IMR-90 (cell line): ENCODE measurements at places on chromosomes 3 and 15.
A peak's percentile ranks its signal among the peaks of the same experiment; 100 is the strongest.

DNA sequence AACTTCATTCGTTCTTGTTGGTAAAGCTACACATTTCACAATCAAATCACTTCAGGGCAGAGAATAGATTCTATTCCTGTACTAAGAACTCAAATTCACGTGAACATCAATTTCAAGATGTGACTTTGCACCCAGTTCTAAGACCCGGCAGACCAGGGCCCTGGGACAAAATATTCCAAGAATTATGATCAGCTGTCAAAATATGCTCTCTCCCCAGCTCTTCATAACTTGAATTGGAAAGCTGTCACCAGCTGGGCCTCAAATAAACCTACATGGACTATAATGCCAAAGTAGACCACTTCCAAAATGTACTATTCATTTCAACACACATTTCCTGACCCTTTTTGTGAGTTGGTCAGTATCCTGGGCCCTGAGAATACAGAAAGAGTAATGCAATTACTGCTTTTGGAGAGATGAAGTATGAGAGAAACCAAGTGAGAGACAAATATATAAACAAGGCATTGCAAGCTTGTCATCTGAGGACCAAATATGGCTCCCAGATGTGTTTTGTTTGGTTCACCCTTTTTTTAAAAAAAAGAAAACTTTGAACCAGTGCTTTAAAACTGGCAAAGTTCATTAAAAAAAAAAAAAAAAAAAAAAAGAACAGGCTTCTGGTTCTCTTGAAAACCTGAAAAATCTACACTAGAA is 14.9 kb downstream of the MAGI1 start:
- no peaks in the 10 kb centered on the region for H3K36me3 ChIP-seq
- H3K27ac ChIP-seq: no peak overlapping the region
- peaks cover 2% of the 10 kb centered on the region for H3K4me1 ChIP-seq
- no peak for DNase-seq

- no peaks in the 10 kb centered on the region for H3K4me1 ChIP-seq
- DNase-seq: no peak
- no peaks in the 10 kb centered on the region for H3K36me3 ChIP-seq
- no peaks in the 10 kb centered on the region for H3K27me3 ChIP-seq
- no peak overlapping the region for H3K27ac ChIP-seq
These were observed 621.9 kb upstream of the CCDC54 start for GRCh38 chr3:106755336-106755735.

DNA sequence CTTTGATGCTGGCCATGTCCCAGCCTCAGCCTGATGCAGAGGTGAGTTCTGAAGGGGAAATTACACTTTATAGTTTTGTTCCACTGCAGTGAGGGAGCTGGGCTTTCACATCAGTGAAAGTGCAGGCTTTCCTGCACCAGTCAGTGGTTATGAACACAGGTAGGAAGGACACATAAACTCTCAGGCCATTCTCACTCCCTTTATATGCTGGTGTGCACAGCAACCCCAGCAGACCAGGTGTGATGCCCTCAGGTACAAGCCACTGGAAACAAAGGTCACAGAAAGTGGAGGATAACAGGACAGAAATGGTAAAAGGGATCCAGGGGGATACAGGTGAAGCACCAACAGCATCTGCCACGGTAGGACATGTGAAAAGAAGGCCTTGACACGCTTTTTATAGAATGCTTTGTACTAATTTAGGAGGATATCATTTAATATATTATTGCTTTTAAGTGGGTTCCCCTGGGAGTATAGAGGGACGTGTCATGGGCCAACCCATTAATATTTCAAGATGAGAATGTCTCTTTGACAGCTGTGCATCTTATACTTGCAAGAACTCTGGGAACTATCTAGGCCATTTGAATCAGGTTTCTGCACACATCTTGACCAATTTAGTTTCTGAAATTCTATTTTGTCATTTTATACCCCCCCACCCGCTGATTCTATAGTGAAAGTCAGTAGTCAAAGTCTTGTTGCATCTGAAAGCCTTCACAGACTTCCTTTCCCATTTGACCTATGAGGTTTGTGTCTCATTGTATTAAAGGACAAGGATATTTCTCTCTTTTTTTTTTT is 25.0 kb upstream of the BLM start:
- H3K36me3 ChIP-seq: no peaks in the 10 kb centered on the region
- no peaks in the 10 kb centered on the region for H3K27me3 ChIP-seq
- H3K27ac ChIP-seq: no peak overlapping the region
- DNase-seq: no peak

DNA sequence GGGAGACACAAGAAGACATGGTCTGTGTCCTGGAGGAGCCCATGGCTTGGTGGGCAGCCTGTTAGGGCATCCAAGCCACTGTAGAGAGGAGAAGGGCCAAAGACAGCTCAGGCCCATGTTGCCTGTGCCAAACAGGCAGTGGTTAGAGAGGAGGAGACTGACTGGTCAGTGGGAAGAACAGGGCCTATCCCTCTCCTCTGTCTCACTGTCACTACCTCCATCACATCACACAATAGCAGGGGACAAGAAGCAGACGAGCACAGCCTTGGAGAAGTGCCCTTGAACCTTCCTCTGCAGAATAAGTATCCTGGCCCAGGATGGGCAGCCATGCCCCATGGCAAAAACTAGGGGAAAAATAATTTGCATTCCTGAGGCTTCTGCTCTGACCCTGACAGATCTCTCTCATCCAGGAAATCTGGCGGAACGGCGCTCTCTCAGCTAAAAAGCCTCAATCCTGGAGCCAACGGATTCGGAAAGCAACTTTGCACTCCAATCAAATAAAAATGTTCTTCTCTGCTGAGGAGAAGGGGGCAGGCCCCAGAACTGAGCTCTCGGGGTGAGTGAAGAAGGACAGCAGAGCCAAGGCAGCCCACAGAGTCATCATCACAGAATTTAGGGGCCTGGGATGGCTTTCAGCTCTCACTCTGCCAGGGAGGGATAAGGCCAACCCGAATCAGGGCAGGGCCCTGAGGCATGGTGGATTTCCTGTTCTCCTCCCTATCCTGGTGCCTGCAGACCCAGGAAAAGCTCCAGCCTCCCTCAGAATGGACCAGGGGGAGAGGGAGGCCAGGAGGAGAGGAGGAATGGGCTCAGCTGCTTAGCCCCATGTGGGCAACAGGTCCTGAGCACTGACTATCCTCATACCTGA is 1.6 kb downstream of the SHF start:
- H3K4me3 ChIP-seq: peak overlapping the region; percentile 68; the same call in 1 of the 2 replicates
- DNase-seq: peak; percentile 20
- no peak overlapping the region for H3K27ac ChIP-seq
- H3K27me3 ChIP-seq: peaks cover 10% of the 10 kb centered on the region
- H3K4me1 ChIP-seq: peaks cover 8% of the 10 kb centered on the region

- no peaks in the 10 kb centered on the region for H3K4me1 ChIP-seq
- H3K4me3 ChIP-seq: no peak overlapping the region
- H3K36me3 ChIP-seq: no peaks in the 10 kb centered on the region
- H3K27ac ChIP-seq: no peak overlapping the region
These were observed 79.8 kb upstream of the FNDC3B start for GRCh38 chr3:171959532-171960089.

- peaks cover 24% of the 10 kb centered on the region for H3K36me3 ChIP-seq
- H3K27me3 ChIP-seq: no peaks in the 10 kb centered on the region
- DNase-seq: peak; percentile 99
- no peak overlapping the region for H3K4me3 ChIP-seq
- peaks cover 49% of the 10 kb centered on the region for H3K4me1 ChIP-seq
These were observed 84.8 kb downstream of the SMAD3 start for GRCh38 chr15:67150023-67150860.

DNA sequence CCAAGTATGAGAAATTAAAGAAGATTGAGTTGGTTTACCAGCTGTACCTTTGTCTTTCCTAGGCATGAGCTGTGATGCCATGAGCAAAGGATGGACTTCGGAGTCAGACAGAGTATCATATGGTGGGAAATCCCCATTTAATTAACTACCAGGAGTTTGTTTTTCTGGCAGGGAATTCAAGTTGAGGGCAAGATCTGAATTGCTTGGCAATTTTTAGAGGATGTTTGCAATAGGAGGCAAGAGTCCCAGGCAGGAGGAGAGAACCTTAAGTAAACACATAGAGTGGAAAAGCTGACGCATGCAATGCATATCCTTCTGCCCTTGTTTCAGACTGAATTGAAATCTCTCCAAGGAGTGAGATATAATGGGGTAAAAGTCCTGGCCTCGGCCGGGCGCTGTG is 569.7 kb upstream of the MDFIC2 start:
- H3K4me1 ChIP-seq: no peaks in the 10 kb centered on the region
- H3K36me3 ChIP-seq: no peaks in the 10 kb centered on the region
- H3K27me3 ChIP-seq: no peaks in the 10 kb centered on the region; the same call in none of the 2 replicates
- peak; percentile 69 for DNase-seq
- H3K27ac ChIP-seq: no peak overlapping the region

GRCh38 chr3:5136919-5137429 is 14.9 kb downstream of the ARL8B start:
- peaks cover 8% of the 10 kb centered on the region; the same call in 1 of the 2 replicates for H3K4me1 ChIP-seq
- no peak for DNase-seq
- H3K36me3 ChIP-seq: no peaks in the 10 kb centered on the region

GRCh38 chr15:40082195-40082883 is 26.3 kb downstream of the BMF start:
- H3K4me3 ChIP-seq: no peak overlapping the region
- no peaks in the 10 kb centered on the region for H3K27me3 ChIP-seq
- H3K27ac ChIP-seq: peak overlapping the region; percentile 68
- peaks cover 28% of the 10 kb centered on the region for H3K4me1 ChIP-seq

- H3K36me3 ChIP-seq: no peaks in the 10 kb centered on the region
- no peak overlapping the region for H3K27ac ChIP-seq
- no peaks in the 10 kb centered on the region; the same call in 1 of the 2 replicates for H3K27me3 ChIP-seq
- no peak overlapping the region for H3K4me3 ChIP-seq
- DNase-seq: no peak
These were observed 149.9 kb upstream of the TMC3 start for GRCh38 chr15:81523867-81524266.

DNA sequence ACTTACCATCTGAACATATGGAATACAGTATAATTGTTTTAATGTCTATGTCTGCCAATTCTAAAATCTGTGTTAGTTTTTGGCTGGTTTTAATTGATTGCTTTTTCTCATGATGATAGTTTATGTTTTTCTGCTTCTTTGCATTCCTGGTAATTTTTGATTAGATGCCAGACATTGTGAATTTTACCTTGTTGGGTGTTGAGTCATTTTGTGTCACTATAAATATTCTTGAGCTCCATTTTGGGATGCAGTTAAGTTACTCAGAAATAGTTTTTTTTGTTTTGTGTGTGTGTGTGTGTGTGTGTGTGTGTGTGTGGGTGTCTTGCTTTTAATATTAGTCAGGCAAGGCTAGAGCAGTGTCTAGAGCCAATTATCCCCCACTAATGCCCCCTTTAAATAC is 818.8 kb upstream of the NR2F2 start:
- peak; percentile 52 for DNase-seq
- H3K4me1 ChIP-seq: no peaks in the 10 kb centered on the region
- H3K27me3 ChIP-seq: no peaks in the 10 kb centered on the region
- no peak overlapping the region for H3K4me3 ChIP-seq
- H3K36me3 ChIP-seq: no peaks in the 10 kb centered on the region
- no peak overlapping the region for H3K27ac ChIP-seq
